ENCODE measurements at places on chromosomes 2 and 18.
A peak's percentile ranks its signal among the peaks of the same experiment; 100 is the strongest.

DNA sequence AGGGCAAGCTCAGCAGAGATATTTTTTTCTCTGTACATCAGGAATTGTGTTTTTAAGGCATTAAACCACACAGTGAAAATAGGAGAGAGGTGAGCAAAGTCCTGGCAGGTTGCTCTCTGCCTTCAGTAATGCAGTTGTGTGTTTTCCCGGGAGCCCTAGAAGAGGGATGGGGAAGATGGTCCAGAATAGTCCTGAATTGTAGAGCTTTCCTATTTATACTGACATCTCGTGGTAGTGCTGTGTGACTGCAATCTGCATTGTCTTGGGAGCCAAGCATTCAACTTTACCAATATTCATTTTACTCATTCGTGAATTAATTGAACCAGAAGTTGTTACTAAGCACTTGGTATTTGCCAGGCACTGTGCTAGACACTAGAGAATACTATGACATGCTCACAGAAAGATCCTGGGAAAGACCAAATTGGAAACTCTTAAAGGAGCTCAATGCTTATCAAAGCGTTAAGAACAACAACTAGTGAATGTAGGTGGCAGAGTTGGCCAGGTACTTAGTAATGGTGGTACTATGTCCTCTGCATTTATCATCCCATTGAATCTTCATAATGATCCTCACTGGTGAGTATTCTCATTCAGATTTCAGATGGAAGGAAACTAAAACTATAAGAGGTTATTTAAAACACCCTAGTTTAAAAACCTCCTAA is 214.6 kb downstream of the TRIB2 start:
- no peak for DNase-seq

DNA sequence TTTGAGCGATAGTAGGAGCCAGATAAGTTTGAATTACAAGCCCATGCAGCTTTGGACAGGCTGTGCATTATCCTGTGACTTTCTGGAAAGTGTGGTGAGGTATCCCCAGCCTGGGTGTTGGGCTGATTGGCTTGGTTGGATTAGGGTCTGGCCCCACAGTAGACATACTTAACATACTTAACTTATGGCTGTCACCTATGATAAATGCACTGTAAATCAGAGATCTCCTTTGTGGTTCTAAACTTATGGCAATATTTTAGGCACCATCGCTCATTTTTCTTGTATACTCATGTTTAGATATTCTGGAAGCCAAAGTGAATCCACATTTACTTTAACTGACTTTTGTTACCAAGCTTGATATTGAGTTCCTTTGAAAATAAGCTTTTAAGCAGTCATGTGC is 54.8 kb downstream of the SPTBN1 start:
- no peak for DNase-seq

DNA sequence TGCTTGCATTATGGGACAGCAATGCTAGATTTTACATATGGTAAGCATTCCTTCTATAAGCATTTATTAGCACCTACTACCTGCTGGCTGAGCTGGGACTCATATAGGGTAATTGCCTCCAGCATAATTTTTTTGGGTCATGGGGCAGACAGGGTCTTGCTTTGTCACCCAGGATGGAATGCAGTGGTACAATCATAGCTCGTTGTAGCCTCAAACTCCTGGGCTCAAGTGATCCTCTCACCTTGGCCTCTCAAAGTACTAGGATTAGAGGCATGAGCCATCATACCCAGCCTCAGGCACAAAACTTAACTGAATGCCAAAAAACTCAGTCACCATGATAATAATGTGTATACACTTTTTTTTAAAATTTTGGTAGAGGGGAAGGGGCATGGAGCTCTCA is 35.3 kb downstream of the TMEM237 start:
- no peak for DNase-seq

DNA sequence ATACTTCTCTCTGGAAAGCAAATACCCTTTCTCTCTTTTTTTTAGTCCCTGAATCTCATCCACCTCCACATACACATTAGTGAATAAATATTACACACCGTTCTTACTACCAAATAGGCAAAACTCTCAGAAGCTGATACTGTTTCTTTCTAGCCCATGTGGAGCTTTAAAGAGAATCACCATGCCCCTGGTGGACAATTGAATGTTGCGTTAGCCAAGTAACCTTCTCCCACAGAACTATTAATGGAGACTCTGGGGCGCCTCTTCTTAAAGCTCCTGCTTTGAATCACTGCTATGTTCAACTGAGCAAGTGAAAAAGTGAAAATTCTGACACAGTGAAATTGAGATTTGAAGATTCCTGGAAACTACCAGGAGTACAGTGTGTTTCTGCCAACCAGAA is 522.8 kb upstream of the CDH7 start:
- DNase-seq, result no peak

DNA sequence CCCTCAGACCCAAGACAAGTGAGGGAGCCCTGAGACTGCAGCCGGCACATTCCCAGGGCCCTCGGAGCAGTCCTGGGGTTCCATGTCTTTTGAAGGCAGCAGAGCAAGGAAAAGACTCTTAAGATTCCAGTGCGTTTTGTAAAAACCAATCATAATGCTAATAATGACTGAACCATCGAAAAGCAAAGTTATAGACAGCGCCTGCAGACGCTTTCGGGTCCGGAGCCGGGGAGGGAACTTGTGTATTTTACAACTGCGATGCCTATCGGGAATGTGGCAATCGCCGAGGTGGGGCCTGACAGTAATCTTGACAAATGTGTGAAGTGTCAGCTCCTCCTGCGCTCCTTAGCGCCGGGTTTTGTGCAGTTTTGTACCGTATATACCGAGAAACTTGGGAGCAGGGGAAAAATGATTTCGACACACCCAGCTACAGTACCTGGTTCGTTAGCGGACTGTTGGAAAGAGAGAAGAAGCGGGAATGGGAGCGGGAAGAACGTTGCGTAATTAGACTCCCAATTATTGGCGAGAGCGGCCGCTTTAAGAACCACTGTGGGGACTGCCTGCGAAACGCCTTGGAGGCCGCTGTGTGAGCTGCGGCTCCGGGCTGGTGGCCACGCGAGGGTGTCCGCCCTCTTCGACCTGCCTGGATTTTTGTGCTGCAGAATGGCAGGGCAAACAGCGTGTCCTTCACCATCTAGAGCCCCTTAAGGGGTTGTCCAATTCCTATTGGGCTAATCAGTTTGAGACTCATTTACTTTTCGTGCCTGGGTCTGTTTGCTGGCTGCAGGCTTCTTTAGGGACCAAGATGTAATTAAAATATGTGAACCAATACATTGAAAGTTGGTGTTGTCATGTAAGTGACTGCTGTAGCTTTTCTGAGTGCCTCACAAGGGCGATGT is 2.4 kb downstream of the EPAS1 start:
- DNase-seq, result no peak

DNA sequence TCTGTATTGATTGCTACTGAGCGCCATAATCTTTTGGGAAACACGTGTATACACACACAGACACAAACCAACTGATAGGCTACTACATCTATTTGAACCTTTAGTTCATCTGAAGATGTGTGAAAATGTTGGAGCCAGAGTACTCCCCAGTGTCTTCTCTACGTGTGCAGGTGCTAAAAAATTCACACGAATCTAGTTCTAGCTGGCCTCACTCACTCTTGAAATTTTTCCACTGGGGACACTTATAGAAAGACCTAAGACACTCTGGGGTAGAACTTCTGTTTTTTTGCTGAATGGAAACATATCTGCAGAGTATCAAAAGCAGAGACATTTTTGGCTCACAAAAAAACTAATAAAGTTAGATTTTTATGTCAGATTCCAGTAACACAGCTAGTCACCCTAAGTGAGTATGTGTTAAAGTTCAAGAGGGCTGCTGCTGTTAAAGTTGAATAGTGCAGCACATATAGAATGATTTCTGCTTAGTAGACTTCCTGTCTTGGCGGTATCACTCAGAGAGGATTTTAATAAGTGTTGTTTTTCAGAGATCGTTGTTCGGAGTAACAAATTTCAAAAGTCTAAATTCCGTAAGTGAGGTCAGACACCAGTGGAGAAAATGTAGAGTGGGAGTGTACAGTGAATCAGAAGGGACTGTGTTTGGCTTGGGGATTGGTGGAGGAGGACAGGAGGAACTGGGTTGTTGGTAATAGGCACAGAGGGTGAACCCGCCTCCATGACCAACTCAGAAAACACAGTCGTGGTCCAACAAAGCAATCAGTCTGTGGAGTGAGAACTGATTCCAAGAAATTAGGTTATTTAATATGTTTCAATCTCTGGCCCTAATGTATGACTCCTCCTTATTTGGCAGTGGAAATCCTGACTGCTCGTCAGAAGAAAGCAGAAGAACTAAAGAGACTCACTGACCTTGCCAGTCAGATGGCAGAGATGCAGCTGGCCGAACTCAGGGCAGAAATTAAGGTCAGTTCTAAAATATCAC is 43.1 kb downstream of the KCTD18 start:
- DNase-seq, result peak; percentile 56

GRCh38 chr2:106847366-106847765 is 38.6 kb downstream of the ST6GAL2 start:
- DNase-seq, result no peak

Measured in activated T-cell treated with anti-CD3 and anti-CD28 coated beads, Interleukin-2, amount 50 U/mL, for 72 hours (primary cell).